ENCODE measurements at places on chromosomes 7 and 10. TPM values are rescaled to one million over a fixed set of nuclear protein-coding genes. Genes with fewer than 3 reads are reported as not detected.

GRCh38 chr7:157499121-157499834 lies 162.5 kb downstream of the DNAJB6 start:
- no peak overlapping the region for H3K27ac ChIP-seq
- H3K4me3 ChIP-seq: no peak overlapping the region
- no peaks in the 10 kb centered on the region for H3K36me3 ChIP-seq
- DNase-seq: no peak
- no peaks in the 10 kb centered on the region for H3K27me3 ChIP-seq
- H3K4me1 ChIP-seq: no peaks in the 10 kb centered on the region

GRCh38 chr10:60384708-60385398 lies 4.8 kb downstream of the ANK3 start:
- no peak overlapping the region for H3K27ac ChIP-seq
- no peaks in the 10 kb centered on the region for H3K36me3 ChIP-seq
- H3K4me3 ChIP-seq: no peak overlapping the region
- H3K27me3 ChIP-seq: no peaks in the 10 kb centered on the region
- H3K4me1 ChIP-seq: no peaks in the 10 kb centered on the region

- H3K36me3 ChIP-seq: no peaks in the 10 kb centered on the region
- no peak overlapping the region for H3K27ac ChIP-seq
- DNase-seq: no peak
- H3K27me3 ChIP-seq: no peaks in the 10 kb centered on the region
- no peak overlapping the region for H3K4me3 ChIP-seq
- H3K4me1 ChIP-seq: no peaks in the 10 kb centered on the region
Observed at GRCh38 chr10:73858013-73858708, 16.2 kb downstream of the CAMK2G start.

DNA sequence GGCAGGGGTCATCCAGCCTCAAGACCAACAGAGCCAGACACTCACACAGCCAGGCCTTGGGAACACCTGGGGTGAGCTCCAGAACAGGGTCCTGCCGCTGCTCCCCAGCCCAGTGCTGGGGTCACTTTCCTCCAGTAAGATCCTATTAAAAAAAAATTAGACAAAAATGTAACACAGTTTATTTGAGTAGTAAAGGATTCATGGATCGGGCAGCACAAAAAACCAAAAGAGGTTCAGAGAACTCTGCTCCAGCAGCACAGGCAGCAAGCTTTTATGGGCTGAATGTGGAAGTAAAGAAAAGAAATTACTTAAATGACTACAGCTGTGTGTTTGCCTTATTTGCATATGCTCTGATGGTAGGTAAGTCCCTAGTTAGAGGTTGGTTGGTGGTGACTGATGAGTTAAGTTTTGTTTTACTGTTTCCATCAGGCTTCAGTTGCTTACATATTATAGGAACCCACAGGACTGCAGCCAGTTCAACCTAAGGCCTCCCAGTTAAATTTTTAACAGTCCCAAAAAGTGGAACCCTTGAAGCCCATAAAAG lies 80.5 kb upstream of the FGFR2 start:
- no peaks in the 10 kb centered on the region for H3K27me3 ChIP-seq
- DNase-seq: no peak
- no peak overlapping the region for H3K27ac ChIP-seq
- H3K36me3 ChIP-seq: no peaks in the 10 kb centered on the region

Gene PDE1C
- total RNA-seq: 2.4 TPM

DNA sequence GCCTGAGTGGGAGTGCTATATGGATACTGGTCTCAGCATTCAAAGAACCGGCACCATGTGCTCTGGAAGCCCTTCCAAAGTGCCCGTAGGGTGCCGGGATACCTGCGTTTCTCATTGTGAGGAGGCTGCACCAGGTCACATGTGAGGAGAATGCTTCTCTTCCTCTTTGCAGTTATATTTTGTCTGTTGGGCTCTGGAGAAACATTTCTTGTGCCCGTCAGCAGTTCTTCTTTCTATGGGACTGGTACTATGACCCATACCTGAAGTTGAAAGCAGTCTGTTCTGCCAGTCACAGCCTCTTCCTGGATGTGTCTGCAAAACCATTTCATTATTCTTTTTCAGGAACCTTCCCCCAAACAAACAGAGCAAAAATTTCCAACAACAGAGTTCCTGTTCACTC lies 465.0 kb downstream of the SUGCT start:
- no peak overlapping the region for H3K27ac ChIP-seq
- no peaks in the 10 kb centered on the region for H3K27me3 ChIP-seq
- DNase-seq: no peak
- no peaks in the 10 kb centered on the region for H3K36me3 ChIP-seq

DNA sequence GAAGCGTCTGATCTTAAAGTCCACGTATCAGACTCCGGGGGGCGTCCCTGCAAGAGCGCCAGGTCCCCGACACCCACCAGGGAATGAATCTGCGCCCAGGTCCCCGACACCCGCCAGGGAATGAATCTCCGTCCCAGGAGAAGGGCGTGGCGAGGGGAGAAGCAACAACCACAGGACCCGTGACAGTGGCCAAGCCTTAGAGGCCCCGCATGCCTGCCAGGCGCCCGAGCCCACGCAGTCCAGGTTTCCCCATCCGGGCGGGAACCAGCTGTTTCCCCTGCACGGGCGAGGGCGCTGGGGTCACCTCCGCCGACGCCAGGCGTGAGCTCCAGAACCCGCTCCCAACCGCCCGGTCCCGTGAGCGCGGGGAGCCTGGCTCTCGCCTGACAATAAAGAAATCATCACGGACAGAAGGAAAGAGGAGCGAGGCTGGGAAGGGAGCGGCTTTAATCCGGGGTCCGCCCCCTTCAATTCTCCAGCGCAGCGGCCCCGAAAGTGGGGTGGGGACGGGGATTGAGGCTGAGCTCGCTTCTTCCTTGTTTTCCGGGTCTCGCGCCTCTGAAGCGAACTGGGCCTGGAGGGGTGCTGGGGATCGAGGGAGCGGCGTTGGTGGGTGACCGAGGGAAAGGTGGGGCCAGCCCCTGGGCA lies 29.0 kb upstream of the BMS1 start:
- peak overlapping the region; percentile 72 for H3K27ac ChIP-seq
- peak overlapping the region; percentile 53 for H3K4me3 ChIP-seq
- DNase-seq: no peak
- H3K4me1 ChIP-seq: no peaks in the 10 kb centered on the region
- no peaks in the 10 kb centered on the region for H3K36me3 ChIP-seq

DNA sequence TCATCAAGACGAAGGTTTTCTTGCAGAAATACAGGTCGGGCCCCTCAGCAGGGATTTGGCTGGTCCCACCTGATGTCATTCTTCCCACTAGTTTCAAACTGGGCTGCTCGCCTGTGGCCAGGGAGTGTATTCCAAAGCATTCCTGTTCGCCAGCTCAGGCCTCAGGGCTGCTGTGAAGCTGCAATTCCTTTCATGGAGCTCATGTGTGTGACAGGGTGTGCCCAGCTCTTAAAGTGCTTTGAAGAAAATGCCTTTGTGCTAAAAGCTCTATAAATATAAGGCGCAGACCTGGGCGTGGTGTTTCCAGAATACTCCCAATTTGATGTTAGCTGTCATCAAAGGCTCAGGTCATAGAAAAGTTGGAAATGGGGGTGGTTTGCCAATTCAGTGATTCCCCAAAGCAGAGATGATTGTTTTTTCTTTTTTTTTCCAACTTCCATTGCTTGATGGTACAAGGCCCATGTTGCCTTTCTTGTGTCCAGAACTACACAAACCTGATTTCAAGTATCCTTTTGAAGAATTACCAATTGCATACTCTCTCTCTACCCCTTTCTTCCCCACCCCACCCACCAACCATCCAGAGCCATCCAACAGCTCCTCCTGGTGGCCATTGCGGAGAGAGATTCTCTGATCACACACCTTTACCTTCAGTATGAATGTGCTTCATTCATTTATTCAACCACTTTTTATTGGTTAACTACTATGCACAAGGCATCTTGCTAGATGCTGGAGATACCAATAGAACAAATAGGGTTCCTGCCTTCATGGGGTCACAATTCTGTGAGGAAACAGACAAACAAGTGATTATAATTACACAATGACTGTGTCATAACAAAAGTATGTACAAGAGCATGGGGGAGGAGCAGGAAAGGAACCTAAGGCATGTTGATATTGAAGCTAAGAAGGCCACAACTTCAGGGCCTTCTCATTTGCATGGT lies 297.3 kb upstream of the LYZL1 start:
- H3K4me3 ChIP-seq: no peak overlapping the region
- no peaks in the 10 kb centered on the region for H3K36me3 ChIP-seq
- DNase-seq: peak; percentile 6
- no peaks in the 10 kb centered on the region for H3K27me3 ChIP-seq
- H3K4me1 ChIP-seq: no peaks in the 10 kb centered on the region
- no peak overlapping the region for H3K27ac ChIP-seq

GRCh38 chr7:16646472-16647072 lies 591 bp downstream of the BZW2 start:
- H3K4me3 ChIP-seq: peak overlapping the region; percentile 77
- DNase-seq: no peak
- H3K27me3 ChIP-seq: no peaks in the 10 kb centered on the region
- peak overlapping the region; percentile 93 for H3K27ac ChIP-seq
- H3K4me1 ChIP-seq: peaks cover 7% of the 10 kb centered on the region
- no peaks in the 10 kb centered on the region for H3K36me3 ChIP-seq

Gene LRRC4
- total RNA-seq: 5.7 TPM

DNA sequence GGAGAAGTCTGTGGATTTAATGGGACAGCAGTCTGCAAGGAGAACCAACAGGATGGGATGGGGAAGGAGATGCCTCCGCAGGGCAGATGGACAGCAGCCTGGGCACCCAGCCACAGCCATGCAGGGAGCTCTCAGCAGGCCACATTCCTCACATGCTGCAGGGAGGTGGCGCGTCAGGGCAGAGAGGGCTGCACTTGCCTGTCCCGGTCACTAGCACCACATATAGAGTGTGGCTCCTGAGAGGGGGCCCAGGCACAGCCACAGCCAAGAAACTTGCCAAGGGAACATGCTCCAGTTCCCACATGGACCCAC lies 86.8 kb upstream of the ZMIZ1 start:
- no peaks in the 10 kb centered on the region for H3K4me1 ChIP-seq
- H3K27me3 ChIP-seq: no peaks in the 10 kb centered on the region
- no peak overlapping the region for H3K27ac ChIP-seq
- no peak for DNase-seq
- no peaks in the 10 kb centered on the region for H3K36me3 ChIP-seq

- no peaks in the 10 kb centered on the region for H3K27me3 ChIP-seq
- DNase-seq: no peak
- H3K4me3 ChIP-seq: no peak overlapping the region
- no peaks in the 10 kb centered on the region for H3K36me3 ChIP-seq
Observed at GRCh38 chr7:130352194-130353074, 7.8 kb downstream of the CPA5 start.

DNA sequence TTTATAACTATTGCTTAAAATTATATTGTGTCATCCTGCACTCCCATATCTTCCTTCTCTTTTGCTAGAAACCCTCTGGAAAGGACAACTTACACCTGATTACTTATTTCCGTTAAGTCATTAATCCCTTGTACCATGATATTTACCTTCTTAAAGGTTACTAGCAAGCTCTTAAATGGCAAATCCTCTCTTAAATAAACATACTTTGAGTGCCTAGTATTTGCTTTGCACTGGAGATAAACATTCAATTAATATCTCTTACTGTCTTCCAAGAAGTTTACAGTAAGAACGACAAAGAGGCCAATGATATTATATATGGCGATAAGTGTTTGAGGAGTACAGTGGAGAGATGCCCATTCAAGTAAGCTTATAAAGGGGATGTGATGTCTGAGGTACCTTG lies 278.3 kb downstream of the HGF start:
- H3K27ac ChIP-seq: no peak overlapping the region
- no peaks in the 10 kb centered on the region for H3K36me3 ChIP-seq
- no peak overlapping the region for H3K4me3 ChIP-seq
- no peak for DNase-seq
